ENCODE measurements at places on chromosomes 2 and 18.

- no peak for DNase-seq
Measured at GRCh38 chr2:234676783-234677450, 180.0 kb upstream of the ARL4C start.

DNA sequence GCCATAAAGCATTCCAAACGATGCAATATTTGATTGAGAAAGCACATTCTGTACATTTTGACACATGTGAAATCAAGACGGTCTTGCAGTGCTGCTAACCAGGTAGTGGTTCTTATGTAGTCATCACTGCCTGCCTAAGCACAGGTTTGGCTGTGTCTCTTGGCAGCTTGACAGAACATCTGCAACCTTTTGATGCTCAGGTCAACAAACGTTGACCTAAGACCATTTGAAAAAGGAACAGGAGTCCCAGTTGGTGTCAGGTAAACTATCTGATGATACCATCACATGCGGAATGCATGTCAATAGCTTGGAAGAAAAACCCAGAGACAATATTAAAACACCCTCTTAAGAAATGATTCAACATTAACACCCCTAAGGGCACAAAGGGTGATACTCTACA lies 80.7 kb downstream of the L3MBTL4 start:
- DNase-seq = no peak

DNA sequence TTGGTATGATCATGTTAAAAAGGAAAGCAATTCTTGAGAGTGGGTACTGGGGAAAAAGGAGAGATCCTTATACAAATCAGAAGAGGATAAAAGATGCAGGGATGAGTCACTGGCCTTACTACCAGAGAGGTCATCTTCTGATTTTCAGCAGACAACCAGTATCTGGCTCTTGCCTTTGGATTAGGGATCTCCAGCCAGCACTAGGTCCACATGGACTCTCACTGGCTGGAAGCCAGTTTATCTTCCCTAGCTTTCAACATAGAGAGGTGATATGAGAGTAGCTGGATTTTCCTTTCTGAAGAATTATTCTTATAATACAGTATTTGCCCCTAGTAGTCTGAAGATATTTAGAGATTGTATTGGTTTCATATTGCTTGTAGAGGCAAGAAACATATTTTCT lies 30.2 kb downstream of the CERKL start:
- no peak for DNase-seq

DNA sequence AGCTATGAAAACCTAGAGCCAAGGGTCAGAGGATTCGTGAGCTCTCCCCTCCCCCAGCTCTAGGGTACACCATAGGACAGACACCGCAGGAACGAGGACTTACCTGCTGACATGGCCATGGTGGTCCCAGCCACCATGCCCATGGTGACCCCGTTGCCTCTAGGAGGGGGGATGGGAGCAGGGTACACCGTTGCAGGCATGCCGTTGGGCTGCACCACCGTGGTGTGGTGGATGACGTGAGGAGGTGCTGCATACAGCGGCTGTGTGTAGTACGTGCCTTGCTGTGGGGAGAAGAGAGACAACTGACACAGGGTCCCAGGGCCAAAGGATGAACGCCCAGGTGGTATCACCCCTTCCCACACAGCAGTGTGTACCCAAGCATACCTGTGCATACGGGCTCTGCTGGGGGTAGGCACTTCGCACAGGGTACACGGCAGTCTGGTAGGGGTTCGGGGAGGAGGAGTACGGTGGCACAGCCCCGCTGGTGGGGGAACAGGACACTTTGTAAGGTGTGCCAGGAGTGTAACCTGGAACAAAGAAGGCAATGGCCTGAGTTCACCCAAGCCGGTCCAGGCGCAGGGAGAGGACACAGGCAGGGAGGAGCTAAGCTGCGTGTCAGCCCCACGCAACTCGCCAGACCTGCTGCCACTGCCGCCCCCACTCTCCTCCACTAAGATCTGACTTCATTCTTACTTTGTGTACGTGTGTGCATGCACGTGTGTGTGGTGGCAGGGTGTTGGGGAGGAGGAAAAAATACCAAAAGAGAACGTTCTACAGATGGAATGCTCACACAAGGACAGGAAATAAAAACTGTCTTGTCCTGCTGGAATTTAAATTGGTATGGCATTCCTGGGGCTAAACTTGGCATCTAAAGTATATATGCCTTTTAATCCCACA lies 37.8 kb downstream of the FAM168B start:
- no peak for DNase-seq

DNA sequence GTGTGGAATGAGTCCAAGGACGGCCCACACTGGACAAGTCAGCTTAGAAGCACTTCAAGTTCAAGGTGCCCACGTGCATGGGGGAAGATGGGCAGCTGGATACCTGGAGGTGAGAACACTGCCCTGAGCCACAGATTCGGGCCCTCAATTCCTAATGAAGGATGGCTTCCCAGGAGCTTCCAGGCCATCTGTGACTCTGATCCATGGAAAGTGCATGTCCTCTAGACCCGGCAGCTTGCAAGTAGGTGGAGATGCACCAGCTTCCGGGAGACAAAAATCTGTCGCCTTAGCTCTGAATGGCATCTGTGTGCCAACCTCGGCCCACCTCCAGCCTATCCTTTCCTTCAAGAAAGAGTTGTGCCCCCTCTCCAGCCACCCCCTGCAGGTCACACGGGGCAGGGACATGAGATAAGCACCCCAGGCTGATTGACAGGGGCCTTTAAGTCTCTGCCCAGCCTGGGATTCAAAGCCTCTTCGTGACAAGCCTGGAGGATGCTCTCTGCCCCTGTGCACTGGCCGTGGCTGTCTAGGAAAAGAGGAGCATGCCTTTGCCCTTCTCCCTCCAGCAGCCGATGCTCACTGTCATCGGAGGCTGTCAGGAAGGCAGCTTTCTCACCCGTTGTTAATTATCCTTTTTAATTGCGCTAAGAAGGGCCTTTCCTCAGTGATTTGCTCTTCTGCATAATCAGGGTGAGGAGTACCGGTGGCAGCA lies 65.5 kb downstream of the BIN1 start:
- no peak for DNase-seq

- no peak for DNase-seq
Measured at GRCh38 chr2:29527947-29528346, 393.4 kb downstream of the ALK start.

DNA sequence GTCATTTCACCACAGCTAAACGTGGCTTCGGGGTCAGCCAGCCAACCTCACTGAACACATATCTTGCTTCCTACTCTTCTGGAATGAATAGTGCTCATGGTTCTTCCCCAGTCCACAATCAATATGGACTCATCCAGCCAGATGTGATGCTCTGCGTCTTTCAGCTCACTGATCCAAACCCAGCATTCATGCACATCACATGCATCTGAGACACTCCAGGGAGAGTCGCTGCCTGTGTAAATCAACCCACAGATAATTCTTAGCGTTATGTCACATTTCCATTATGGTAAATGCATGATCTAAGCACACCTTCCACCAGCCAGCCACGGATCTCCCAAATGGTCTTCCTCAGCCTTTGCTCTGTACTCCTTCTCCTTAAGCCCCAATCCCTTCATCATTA lies 306.7 kb upstream of the CHAC2 start:
- DNase-seq = no peak

- no peak for DNase-seq
Measured at GRCh38 chr18:78717766-78718150, 261.9 kb upstream of the SALL3 start.

DNA sequence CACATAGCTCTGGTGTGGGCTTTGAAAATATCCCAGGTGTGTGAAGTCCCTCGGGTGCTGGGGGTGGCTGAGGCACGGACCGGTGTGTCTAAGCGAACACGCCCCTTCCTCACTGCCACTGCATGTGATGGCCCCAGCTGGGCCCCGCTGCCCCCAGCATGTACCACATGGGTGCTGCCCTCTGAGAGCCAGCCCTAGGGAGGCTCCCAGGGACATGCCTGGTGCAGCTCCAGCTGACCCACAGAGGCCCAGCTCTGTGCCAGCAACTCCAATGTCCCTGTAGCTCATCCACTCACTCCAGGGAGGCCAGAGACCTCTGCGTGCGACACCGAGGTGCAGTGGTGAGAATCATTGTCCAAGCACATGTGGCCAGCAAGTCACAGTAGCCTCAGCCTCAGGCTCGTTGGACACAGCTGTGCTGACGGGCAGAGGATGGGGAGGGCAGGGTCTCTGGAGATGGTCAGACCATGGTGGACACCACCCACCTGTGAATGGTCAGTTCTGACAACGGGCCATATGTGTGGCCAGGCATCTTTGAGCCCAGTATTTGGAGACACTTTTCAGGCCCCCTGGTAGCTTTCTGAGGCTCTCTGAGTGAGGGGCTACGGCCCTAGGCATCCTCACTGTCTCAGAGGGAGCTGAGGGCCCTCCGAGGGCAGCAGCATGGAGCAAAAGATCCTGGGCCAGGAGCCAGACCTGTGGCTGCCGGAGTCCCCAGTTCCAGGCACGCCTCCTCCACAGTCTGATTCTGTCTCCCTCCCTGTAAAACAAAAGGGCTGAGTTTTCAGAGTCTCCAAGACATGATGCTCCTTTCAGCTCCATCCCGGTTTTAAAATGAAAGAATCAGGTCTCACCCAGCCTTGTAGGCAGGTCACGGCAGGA lies 220.7 kb downstream of the NDUFA10 start:
- no peak for DNase-seq

- no peak for DNase-seq
Measured at GRCh38 chr2:189015359-189015758, 41.2 kb downstream of the COL3A1 start.

GRCh38 chr18:21820033-21820810 lies 79.6 kb downstream of the MIB1 start:
- no peak for DNase-seq

GRCh38 chr2:176261136-176261535 lies 8.1 kb upstream of the MTX2 start:
- no peak for DNase-seq

DNA sequence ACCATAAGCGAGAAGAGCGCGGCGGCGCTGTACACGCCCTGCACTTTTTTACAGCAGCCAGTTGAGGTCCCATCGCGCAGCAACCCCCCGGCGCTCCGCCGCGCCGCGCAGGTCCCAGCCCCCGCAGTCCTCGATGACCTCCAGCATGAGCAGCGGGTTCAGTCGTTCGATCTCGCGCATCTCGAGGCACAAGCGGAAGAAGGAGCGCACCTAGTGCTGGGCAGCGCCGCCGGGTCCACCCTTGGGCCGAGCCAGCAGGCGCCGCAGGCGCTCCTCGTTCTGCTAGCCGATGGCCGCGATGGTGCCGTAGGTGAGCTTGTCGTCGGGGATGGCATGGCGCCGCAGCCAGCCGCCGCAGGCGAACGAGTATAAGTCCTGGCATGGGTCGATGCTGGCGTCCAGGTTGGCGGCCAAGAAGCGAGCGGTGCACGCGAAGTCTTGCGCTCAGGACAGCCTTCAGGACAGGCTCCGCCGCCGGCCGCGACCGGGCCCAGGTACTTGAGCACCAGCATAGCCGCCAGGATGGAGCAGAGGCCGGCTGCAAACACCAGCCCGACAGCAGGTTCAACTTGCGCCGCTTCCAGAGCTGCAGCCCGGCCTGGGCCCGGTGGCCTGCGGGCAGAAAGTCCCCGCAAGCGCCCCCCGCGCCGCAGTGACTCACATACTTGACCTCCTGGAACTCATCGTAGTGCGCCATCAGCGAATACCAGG lies 8.3 kb downstream of the ALPP start:
- DNase-seq = no peak

DNA sequence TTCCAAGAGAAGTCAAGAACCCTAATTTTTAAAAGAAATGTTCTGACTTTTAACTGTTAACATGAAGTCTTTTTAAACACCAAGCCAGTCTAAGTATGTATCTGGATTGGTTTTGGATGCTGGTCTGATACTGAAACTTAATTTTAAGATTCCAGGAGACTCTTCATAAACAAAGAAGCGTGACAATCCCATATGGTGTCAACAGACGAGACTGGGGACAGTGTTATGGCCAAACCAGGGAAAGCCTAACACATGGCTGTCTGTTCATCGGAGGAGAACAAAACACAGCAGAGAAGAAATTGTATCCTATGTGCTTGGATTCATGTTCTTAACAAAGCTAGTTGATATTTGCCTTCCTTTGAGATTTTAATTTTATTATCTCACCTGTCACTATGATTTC lies 80.5 kb upstream of the UPP2 start:
- DNase-seq = no peak

DNA sequence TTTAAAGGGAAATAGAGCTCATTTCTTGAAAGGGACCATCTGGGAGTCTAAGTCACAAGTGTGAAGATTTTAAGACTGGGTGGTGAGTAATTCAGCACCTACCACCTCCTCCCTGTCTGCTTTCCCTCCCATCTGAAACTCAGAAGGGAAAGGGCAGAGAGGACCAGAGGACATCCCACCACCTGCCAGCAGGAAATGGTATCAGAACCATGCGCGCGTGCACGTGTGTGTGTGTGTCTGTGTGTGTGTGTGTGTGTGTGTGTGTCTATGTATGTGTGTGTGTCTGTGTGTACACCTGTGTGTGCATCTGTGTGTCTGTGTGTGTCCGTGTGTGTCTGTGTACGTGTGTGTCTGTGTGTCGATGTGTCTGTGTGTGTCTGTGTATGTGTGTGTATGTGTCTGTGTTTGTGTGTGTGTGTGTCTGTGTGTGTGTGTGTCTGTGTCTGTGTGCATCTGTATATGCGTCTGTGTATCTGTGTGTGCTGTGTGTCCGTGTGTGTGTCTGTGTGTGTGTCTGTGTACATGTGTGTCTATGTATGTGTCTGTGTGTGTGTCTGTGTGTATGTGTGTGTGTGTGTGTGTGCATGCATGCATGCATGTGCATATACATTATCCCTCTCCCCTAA lies 76.8 kb downstream of the ZFP36L2 start:
- DNase-seq = no peak

GRCh38 chr18:5626130-5626880 lies 82.5 kb upstream of the EPB41L3 start:
- no peak for DNase-seq

DNA sequence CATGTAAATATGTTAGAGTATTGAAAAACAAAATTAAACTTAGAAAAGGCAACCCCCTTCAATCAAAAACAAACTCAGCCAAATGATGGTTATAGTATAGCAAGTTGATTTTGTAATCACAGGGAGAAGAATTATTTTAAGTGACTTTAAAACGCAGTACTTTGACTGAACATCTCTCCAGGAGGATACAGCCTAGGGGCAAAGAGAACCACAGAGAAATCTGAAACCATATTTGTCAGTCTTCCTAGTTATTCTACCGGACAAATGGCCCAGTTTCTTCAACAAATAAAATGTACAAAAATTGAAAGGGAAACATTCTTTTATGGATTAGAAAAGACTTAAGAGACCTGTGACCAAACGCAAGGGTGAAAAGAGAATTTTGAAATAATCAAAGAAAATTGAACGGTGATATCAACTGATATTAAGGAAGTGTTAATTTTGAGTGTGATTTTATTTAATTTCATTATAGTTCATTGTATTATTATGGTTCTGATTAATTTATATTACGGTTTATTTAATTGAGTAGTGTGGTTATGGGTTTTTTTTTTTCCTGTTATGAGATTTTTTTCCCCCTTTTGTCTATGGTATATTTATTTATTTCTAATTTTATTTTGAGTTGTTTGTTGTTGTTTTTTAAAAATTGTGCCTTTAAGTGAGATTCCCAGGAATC lies 75.3 kb downstream of the HNRNPLL start:
- DNase-seq = no peak

GRCh38 chr2:196171946-196172345 lies 568 bp upstream of the STK17B start:
- no peak for DNase-seq
